Mammary epithelial cell (primary cell): ENCODE measurements at places on chromosomes 3 and 15.
A peak's percentile ranks its signal among the peaks of the same experiment; 100 is the strongest.

DNA sequence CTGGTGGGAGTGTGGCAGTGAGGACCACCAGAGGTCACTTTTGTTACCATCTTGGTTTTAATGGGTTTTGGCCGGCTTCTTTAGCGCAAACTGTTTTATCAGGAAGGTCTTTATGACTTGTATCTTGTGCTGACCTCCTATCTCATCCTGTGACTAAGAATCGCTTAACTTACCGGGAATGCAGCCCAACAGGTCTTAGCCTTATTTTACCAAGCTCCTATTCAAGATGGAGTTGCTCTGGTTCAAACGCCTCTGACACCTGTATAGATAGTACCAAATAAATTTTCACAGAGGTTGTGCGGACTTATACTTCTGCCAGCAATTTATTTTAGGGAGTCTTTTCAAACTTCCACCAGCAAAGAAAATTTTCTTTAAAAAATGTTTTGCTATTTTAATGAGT lies 13.6 kb upstream of the SLCO3A1 start:
- DNase-seq: no peak

DNA sequence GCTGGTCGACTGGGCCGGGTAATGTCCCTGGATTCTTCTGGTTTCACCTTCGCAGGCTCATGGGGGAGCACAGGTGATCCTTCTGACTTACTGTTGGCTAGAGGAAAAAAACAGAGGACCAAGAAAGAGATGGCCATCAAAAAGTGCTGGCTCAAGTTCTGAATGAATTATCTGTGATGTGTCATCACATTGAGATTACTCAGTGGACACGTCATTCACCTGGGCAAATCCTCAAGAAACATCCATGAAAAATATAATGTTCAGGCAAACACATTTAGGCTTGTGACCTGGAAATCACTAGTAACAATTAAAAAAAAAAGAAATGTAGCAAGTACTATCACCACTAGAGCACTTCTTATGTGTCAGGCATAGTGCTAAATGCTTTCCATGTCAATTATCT lies 81.5 kb upstream of the SLC2A2 start:
- peak; percentile 75 for DNase-seq

DNA sequence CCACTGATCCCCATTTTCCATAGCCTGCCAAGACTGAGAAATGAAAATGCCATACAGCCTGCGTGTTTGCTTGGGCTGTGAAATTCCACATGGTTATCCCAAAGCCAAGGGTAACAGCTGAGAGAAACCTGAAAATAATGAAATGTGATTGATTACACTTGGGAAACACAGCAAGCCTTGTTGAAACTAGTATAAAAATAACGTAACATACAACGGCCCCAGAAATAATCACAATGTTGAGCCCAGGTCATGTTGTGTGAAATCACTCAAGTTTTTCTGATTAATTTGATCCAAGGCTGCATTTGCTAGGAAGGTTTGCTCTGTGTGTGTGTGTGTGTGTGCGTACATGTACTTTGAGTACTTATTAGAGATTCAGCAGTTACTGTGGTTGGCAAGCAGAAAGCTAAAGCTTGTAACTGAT lies 269.0 kb downstream of the OXSM start:
- no peak for DNase-seq

DNA sequence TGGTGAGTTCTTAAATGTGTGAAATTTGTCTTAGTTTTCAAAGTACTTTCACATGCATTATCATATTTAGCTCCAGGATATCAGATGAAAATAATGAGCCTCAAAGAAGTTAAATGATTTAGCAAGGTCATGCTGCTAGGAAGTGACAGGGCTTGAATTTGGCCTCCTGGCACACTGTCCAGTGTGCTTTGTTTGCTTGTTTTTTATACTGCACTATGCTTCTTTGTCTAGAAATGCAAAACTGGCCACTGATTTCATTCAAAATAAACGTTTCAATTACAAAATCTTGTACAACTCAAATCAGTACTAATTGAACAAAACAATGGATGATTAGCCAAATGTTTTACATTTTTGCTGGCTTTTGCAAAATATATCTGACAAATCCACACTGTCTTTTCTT lies 583.3 kb upstream of the CBLB start:
- no peak for DNase-seq

GRCh38 chr3:159280386-159281191 lies 478.7 kb downstream of the MFSD1 start:
- no peak for DNase-seq

- peak; percentile 32 for DNase-seq
These were observed 294.2 kb upstream of the TBL1XR1 start for GRCh38 chr3:177491296-177492032.

DNA sequence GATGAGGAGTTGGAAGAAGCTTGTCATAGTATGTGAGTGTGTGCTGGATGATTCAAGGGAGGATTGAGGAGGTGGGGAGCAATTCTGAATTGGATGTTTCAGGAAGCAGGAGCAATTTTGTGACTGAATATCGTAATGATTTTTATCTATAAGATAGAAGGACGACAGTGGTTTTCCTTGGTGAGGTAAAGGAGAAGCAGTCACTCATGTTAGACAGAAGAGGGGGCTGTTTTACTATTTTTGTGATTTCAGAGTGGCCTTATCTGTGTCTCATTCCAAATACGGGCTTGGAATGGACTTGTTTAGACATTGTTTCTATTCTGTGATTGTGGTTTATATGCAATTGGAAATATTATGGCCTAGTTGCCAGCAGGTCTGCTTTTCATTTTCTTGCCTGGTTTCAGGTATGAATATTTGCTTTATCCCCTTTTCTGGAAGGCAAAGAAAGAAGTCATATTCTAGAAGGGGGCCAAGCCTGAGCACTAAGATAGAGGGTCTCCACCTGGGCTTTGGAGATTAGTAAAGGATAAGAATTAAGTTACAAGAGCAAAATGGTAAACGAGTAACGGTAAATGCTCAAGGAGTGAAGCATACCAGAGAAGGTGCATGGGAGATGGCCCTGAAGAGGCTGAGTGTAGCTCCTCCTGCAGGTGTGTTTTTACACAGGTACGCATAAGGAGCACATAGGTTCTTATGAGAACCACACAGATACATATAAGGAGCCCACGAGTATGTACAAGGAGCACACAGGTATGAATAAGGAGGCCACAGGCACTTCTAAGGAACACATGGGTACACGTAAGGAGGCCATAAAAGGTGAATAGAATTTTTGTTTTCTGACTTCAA lies 124.6 kb upstream of the KCNAB1 start:
- DNase-seq: peak; percentile 43

- DNase-seq: no peak
These were observed 4.2 kb upstream of the RFC4 start for GRCh38 chr3:186810336-186810996.

- peak; percentile 22 for DNase-seq
These were observed 545.3 kb downstream of the GBE1 start for GRCh38 chr3:81216192-81216591.

DNA sequence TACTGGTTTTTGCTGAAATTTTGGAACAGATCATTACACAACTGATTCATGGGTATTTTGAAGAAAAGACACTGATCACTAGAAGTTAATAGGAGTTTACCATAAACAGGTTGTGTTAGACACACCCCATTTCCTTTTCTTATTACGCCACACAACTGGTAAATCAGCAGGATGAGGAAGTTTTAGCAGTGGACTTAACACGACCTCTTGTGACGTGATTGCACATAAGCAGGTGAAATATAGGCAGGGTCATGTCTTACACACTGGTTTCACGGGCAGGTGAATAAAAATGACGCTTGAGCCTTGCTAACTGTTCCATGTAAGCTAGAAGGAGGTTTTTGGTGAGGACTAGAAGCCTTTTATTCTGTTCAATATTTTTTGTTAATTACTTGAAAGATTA lies 27.1 kb upstream of the TPRG1 start:
- DNase-seq: peak; percentile 46

DNA sequence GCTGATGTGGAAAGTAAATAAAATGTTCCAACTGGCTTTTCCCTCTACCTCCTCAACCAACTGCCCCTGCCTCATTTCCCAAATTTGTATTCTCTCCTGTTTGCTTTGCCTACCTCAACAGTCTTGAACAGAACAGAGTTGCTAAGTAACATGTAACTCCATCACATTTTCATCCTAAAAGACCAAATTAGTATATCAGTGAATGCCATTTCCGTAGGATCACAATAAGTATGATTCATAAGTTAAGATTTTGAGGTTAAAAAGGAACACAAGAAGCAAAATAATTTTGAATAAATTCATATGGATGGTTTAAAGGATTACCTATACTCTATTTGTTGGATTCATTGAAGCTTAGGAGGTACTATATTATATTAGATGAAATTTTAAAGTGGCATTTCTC lies 154.9 kb downstream of the ECT2 start:
- no peak for DNase-seq

DNA sequence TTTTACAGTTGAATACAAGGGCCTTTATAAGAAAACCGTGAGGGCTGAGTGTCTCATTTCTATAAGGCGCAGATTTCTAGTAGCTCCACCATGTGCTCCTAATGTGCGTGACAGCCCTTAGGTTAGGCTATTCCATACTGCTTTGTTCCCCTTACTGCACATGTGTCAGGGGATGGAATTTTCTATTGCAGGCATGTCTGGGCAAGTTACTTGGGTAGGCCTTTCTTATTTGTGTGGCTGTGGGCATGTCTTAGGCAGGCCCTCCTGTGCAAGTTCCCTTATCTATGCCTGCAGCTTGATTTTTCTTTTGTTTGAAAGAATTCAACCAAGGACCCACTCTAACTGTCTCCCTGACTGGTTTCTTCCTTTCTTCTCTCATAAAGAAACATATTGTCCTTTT lies 434.2 kb upstream of the CNTN3 start:
- peak; percentile 76 for DNase-seq

DNA sequence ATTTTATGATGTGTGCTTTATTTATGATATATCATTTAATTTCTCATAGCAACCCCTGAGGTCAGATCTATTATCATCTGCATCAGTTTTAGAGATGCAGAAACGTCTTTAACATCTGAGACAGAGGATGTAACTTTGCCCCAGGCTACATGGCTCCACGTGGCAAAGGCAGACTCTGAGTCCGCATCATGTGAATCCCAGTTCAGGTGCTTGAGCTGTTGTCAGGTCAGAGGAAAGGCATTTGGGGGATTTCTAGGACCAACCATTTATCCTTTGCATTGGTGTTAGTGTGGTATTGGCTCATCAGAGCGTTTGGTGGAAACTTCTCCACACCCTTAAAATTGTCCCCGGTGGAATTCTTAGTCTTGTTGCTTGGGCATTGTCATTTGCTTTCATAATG lies 10.8 kb downstream of the CACNA2D3 start:
- peak; percentile 1 for DNase-seq

GRCh38 chr3:106589311-106589942 lies 720.6 kb upstream of the CBLB start:
- DNase-seq: peak; percentile 95

- no peak for DNase-seq
These were observed 119.2 kb upstream of the THBS1 start for GRCh38 chr15:39461536-39462130.

DNA sequence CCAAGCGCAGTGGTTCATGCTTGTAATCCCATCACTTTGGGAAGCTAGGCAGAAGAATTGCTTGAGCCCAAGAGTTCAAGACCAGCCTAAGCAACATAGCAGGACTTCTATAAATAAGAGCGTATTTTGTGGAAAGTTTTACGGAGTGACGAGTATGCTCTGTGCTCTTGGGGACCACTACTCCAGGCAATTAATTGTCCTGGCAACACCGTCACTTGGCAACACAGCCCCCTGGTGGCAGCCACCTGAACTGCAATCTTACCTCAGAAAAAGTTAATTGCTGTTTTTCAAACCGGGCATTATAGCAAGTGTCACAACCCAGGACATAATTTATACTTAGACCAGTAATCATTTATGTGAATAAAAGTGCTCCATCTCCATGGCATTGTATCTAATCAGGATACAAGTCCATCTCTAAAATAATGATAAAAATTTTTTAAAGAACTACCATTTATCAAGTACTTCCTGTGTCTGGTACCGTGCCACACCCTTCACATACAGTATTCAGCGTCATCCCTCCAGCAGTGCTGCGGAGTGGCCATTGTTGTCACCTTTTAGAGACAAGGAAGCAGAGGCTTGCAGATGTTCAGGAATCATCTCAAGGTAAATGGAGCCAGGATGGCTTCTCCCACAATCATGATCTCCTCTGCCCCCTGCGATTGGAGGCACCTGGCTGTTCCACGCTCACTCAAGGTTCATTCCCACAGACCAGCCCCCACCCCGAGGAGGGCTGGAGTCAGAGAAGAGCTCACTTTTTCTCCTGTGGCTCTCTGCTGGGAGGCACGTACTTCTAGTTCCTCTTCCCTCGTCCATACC lies 34.5 kb downstream of the PLA2G4D start:
- DNase-seq: no peak

- no peak for DNase-seq
These were observed 296.1 kb downstream of the LSAMP start for GRCh38 chr3:116148881-116149851.

DNA sequence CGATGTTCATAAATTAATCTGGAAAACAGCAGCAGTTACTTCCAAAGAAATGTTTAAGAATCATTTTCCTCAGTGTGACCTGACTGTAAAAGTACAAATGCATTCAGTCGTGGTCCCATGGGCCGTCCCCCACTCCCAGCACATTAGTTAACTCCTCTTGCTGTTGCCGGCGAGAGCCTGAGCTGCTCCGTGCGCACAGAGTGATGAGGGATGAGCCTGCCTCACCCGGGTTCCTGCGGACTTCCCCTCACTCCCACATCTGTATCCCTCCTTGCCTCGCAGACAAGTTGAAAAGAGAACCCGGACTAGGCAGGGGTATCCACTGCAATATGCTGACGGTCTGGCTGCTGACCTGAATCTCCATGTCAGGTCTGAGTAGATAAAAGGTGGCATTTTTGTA lies 861.7 kb upstream of the NR2F2 start:
- DNase-seq: no peak

- DNase-seq: no peak
These were observed 12.4 kb downstream of the OTOL1 start for GRCh38 chr3:161508852-161509477.

DNA sequence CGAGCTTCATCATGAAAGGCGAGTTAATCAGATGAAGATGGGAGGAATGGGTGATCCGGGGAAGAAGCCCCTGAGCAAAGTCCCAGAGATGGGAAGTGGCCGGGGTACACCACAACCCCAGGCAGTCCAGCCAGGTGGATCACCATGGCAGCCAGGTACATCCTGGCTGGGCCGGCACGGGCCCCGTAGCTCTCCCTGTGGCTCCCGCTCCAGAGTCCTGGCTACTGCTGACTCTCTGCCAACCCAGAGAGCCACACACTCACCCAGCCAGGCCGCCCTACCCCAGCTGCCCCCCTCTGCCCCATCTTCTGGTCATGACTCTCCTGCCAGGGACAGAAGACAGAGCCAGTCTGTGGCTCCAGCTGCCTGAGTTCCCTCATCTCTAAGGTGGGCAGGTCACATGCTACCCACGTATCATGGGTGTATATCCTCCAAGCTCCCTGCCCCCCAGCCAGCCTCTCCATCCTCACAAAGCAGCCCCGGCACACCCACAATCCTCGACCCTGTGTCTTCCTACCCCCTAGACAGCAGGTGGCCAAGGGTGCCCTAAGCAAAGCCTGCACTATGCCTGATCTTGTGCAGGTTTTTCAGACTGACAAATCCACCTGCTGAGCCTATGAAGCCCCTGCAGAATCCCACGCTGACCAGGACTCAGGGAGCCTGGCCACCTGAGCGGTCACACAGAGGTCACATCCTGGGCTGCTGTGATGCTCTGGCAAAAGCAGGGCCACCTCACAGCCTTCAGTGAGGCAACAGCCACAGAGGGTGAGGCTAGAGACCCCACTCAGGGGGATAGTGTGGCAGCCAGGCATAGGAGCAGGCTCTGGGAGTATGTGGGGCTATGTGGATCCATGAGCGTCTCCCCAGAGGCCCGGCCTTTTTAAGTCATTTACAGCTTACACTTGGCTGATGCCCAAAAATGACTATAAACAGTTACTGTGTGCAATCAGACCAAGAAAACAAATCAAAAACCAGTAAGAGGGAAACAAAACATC lies 13.2 kb downstream of the XXYLT1 start:
- DNase-seq: no peak
